NCI-H2081 (cell line): ENCODE measurements at places on chromosomes 4 and X.

- DNase-seq: no peak
These were observed 321.0 kb downstream of the OPHN1 start for GRCh38 chrX:68112321-68112720.

DNA sequence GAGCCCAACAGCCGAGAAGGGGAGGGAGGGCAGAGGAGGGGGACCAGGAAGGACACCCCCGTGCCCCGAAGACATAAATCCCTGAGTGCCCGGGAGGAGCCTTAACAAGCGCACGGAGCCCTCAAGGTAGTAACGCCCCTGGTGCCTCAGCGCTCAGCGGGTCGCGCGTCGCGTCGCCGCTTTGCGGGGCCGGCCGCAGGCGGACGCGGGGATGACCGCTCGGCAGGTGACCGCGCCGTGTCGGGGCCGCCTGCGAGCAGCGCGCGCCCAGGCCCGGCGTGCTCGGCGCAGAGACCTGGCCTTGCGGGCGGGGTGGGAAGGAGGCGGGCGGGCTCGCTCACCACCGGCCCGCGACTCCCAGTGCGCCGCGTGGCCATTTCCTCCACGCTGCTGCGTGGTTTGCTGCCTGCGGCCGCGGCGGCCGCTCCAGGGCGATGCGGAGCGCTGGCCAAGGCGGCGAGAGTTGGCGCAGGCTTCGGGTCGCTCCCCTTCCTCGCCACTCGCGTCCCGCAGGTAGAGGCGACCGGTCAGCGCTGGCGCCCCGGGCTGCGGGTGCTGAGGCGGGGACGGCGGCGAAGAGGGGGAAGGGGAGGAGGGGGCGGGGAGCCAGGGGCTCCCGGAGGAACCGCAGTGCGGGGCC, 632 bp downstream of the CCSER1 start:
- peak; percentile 52 for DNase-seq

DNA sequence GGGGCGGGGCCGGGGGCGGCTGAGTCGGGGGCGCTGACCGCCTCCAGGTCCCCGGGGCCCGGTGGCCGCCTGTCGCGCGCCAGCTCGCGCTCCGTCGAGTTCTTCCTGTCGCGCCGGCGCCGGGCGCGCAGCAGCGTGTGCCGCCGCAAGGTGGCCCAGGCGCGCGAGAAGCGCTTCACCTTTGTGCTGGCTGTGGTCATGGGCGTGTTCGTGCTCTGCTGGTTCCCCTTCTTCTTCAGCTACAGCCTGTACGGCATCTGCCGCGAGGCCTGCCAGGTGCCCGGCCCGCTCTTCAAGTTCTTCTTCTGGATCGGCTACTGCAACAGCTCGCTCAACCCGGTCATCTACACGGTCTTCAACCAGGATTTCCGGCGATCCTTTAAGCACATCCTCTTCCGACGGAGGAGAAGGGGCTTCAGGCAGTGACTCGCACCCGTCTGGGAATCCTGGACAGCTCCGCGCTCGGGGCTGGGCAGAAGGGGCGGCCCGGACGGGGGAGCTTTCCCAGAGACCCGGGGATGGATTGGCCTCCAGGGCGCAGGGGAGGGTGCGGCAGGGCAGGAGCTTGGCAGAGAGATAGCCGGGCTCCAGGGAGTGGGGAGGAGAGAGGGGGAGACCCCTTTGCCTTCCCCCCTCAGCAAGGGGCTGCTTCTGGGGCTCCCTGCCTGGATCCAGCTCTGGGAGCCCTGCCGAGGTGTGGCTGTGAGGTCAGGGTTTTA, 1.5 kb downstream of the ADRA2C start:
- DNase-seq: no peak

GRCh38 chrX:129659141-129659540, 4.4 kb upstream of the APLN start:
- no peak for DNase-seq

DNA sequence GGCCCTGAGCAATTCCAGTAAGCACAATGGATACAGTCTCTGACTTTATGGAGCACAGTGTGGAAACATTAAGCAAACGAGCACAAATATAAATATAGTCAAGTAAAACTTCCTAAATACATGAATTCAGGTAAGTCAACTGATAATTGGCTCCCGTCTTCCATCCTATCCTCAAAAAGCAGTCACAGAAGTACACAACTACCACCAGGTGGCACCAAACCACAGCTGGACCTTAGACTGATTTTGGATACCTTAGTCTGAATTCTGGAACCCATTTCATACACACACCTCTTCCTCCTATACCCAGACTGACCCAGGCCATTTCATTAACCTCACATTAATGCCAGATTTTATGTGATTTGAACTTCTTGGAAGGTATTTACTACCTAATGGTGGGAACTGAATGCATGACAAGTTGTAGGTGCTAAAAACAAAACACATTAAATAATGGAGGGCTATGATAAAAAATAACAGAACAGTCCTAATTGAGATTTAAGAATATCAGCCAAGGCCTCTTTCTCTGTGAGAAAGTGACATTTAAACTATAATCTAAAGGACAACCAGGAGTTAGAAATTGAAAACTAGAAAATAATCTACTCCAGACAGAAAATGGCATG, 77.5 kb downstream of the ELF2 start:
- DNase-seq: peak; percentile 86

DNA sequence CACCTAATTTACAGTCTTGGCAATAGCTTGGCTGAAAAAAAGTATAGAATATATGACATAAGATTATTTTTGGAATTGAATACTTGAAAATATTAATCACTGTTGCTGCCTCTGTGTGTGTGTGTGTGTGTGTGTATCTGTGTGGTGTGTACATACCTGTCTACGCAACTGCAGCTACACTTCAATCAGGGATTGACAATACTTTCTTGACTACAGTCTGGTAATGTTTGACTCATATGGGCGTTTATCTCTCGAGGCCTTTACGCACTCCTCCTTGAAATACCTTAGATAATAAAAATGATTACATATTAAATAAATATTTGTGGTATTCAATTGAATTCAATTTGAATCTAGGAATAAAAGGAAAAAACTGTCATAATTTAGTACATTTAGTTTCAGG, 565.2 kb downstream of the PCDH18 start:
- DNase-seq: no peak

DNA sequence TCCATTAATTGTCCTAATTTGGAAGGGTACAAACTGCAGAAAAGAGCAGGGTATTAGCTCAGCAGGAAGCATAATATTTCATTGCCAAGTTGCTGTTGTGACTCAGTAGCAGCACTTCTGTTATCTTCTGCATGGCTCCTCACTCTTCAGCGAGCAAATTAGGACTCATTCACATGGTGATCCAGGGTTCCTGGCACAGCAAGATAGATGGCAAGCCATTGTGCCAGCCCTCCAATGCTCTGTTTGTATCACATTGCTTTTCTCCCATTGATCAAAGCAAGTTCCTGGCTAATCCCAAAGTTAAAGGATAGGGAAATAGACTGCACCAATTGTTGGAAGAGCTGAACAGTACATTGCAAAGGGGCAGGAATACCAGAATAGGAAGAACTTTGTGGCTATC, 382.5 kb upstream of the ATOH1 start:
- no peak for DNase-seq
